ENCODE measurements at places on chromosomes 16 and 17.

- no peak for DNase-seq
Observed at GRCh38 chr17:29138184-29138955, 41.8 kb downstream of the MYO18A start.

GRCh38 chr17:74404218-74404617 lies 27.7 kb upstream of the GPRC5C start:
- DNase-seq: no peak

DNA sequence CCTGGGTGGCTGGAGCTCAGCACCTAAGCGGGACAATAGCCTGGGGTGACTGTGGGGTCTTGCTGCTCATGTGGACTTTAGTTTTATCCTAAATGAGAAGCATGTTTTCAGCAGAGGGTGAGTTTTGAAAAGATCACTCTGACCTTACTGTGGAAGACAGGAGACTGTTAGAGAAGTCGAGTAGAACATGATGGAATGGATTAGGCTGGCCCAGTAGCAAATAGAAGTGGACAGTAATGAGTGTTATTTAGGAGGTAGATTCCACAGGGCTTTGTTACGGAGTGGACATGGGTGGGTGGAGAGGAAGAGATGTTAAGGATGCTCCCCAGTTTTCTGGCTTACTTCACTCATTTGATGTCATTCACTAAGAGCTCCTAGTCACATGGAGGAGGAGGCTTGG lies 73.3 kb upstream of the TBX2 start:
- DNase-seq: no peak

GRCh38 chr16:35141303-35141702 lies 1681.9 kb downstream of the TP53TG3F start:
- DNase-seq: no peak

GRCh38 chr17:2058586-2059546 lies 4.0 kb downstream of the HIC1 start:
- DNase-seq: peak; percentile 47

DNA sequence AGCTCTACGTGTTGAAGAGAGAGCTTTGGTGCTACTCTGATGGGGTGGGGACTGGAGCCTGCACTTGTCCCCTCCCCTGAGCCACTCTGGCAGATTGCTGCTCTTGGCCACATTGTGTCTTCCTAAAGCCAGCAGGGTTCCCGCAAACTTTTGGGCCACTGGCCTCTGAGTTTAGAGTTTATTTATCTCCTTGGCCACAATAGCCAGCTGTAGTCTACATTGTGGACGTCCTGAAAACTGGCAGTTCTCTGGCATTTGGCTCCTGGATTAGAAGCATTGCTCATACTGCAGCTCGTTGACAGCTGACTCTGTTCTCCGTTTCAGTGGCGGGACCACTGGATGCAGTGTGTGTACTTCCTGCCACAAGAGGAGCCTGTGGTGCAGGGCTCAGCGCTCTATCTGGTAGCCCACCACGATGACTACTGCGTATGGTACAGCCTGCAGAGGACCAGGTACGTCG lies 34.6 kb downstream of the PRMT7 start:
- DNase-seq: no peak

- DNase-seq: no peak
Observed at GRCh38 chr17:43658900-43659299, 2.8 kb downstream of the MEOX1 start.

DNA sequence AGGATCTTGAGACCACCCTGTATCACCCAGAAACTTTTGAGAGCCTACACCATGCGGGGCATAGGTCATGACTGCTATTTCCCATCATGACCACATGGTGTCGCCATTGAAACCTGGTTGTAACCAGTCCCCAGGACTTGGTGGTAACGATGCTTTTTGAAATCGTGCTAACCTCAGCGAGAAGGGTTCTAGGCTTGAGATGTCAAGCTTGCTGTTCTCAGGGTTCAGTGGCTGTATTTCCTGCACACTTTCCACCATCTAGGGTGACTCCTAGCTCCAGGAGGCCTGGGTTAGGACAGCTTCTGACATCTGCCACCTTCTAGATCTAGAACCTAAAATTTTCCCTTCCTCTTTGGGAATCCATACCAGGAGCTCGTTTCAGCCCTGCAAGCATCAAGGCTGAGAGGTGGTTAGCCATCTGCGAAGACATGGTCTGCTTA lies 13.0 kb upstream of the SPNS3 start:
- peak; percentile 26 for DNase-seq

- DNase-seq: no peak
Observed at GRCh38 chr16:15460601-15461000, 26.2 kb downstream of the BMERB1 start.

DNA sequence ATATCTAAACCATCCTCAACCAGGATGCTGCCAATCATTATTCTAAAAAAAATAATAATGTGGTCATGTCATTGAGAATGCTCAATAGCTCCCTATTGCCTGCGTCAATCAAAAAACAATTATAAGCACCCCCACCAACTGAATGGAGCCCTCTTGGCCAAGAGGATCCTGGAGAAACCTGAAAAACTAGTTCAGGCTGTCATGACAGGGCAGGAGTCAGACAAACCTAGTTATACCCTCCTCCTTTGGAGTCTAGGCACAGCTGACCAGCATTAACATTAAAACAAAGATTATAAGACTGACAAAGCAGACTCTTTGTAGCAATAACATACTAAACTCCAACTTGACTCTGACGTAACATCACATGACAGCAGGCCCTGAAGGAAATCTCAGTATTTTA lies 119.2 kb upstream of the CCL2 start:
- no peak for DNase-seq

GRCh38 chr17:29584452-29585079 lies 4.9 kb downstream of the GIT1 start:
- DNase-seq: no peak

DNA sequence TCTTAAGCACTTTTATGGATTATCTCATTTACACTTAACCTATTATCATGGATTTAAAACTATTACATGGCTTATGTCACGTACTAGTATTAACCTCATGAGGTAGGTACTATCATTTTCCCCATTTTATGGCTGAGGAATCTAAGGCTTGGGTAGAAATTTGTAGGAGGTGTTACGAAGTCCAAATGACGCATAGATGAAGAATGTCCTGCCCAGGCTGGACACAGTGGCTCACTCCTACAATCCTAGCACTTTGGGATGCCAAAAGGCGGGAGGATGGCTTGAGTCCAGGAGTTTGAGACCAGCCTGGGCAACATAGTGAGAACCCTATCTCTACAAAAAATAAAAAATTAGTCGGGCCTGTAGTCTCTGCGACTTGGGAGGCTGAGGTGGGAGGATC lies 4.8 kb upstream of the C1QL1 start:
- DNase-seq: no peak

GRCh38 chr17:51730303-51731050 lies 428.0 kb downstream of the CA10 start:
- no peak for DNase-seq

DNA sequence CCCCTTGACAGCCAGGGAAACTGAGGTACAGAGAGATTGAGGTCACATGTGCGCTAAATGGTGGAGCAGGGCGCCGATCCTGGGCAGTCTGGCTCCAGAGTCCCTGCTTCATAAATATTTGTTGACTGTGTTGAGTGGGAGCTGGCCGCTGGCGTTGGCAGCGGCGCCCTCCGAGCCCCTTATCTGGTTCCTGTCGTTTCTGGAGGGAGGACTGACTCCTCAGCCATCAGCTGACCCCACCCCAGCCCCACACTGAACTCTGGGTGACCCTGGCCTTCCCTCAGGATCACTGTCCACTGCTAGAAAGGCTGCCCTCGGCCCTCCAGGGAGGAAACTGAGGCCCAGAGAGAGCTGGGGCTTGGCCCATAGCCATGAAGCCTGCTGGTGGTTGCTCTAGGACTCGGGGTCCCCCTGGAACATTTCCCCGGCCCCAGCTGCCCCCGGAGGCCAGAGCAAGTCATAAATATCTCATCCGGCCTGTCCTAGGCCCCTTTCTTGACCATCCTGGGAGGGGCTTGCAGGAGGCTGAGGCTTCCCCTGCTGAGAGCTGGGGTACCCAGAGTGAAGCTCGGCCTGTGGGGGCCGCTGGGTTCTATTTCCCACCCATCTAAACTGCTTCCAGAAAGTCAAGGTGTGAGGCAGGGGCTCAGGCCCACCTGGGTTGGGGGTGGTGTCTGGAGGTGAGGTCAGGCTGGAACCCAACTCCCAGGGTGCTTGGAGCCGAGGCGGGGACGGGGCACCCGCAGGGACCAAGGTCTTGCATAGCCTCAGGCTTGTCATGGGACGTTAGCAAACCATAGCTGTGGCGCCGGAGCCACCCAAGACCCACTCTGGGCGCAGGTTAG lies 51.7 kb upstream of the GSE1 start:
- no peak for DNase-seq

DNA sequence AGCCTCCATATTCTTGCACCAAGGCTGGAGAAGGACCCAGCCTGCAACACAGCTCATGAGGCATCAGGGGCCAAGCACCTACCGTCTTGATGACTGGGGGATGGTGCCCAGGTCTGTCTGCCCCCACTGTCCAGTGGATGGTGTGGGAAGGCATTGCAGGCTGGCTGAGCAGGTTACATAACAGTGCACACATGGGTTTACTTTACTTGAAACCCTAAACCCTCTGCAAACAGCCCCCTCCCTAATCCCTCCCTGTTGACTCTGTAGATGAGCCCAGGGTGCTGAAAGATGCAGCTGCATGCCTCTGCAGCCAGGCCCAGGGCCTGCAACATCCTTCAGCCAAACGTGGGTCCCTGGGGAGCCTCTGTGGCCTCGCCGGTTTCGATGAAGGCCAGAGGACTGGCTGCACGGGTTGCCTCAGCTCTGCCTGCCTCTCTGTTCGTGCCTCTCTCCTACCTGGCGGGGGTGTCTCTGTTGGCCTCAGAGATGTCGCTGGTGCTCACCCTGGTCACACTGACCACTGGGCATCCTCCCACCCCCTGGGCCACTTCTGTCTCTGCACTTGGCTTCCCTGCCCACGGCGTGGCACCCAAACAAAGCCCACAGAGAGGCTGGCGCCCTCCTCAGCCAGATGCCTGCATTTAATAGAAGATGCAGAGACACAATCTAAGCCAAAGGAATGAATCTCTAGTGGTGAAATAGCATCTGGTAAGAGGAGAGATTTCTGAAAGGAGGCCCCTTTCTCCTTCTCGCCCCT lies 95.1 kb downstream of the METRNL start:
- DNase-seq: no peak

- no peak for DNase-seq
Observed at GRCh38 chr17:76524598-76525512, 12.7 kb downstream of the CYGB start.

DNA sequence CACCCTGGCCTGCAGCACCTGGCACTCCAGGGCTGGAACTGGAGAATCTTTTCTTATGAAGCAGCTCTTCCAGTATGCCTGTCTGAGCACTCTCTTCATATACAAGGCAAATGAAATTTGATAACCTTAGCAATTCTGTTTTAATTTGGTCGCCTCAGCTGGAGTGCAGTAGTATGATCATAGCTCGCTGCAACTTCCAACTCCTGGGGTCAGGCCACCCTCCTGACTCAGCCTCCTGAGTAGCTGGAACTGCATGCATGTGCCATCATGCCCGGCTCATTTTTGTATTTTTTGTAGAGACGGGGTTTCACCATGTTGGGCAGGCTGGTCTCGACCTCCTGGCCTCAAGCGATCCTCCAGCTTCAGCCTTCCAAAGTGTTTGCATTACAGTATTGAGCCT lies 140.8 kb upstream of the CHMP6 start:
- DNase-seq: no peak

DNA sequence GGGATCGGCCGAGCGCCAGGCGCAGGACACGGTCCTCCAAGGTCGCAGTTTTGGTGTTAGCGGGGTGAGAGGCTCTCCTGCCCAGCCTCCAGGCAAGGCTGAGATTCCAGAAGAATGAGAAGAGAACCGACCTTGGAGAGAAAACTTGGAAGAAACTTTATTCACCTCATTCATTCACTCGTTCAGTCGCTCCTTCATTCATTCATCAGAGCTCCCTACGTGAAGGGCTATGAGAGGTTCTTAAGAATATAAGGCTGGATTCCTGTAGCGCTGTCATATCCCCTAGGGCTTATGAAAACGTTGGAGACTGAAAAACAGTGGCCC lies 991 bp upstream of the MYH10 start:
- no peak for DNase-seq

- no peak for DNase-seq
Observed at GRCh38 chr17:56809106-56809819, 24.5 kb downstream of the C17orf67 start.

GRCh38 chr17:74326506-74326905 lies 480 bp downstream of the KIF19 start:
- no peak for DNase-seq

DNA sequence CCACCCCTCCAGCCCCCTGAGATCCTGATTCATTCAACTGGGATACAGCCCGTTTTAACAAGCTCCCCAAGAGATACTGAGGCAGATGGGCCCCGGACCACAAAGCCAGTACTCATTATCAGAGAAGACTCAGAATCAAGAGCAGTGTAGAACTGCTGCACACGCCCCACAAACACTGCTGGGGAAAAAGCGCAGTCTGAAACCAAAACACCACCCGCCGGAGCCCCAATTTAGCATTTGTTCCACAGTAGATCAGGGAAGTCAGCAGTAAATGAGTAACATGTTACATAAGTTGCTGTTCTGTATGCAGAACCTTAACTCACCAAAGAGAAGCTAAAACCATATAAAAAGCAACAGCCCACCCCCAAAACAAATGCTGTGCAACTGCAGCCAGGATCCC lies 123.6 kb downstream of the CDYL2 start:
- DNase-seq: no peak

GRCh38 chr16:86639354-86639753 lies 61.0 kb downstream of the FOXL1 start:
- DNase-seq: no peak

GRCh38 chr17:62670202-62670821 lies 42.8 kb downstream of the MRC2 start:
- DNase-seq: no peak

- DNase-seq: no peak
Observed at GRCh38 chr16:31052114-31052513, 18.8 kb downstream of the STX4 start.

GRCh38 chr17:79923974-79924638 lies 84.9 kb upstream of the CBX4 start:
- no peak for DNase-seq

DNA sequence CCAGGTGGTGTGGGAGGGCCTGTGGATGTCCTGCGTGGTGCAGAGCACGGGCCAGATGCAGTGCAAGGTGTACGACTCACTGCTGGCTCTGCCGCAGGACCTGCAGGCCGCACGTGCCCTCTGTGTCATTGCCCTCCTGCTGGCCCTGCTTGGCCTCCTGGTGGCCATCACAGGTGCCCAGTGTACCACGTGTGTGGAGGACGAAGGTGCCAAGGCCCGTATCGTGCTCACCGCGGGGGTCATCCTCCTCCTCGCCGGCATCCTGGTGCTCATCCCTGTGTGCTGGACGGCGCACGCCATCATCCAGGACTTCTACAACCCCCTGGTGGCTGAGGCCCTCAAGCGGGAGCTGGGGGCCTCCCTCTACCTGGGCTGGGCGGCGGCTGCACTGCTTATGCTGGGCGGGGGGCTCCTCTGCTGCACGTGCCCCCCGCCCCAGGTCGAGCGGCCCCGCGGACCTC lies 798 bp downstream of the CLDN9 start:
- no peak for DNase-seq

GRCh38 chr16:9545522-9546437 lies 454.3 kb downstream of the HAPSTR1 start:
- DNase-seq: no peak

All from stimulated activated CD8-positive, alpha-beta memory T cell treated with anti-CD3 and anti-CD28 coated beads, Interleukin-2, amount 100 ng/mL, for 1 hour (primary cell).